ENCODE measurements at places on chromosomes 4 and X.

GRCh38 chrX:17769701-17770269 lies 32.5 kb downstream of the SCML1 start:
- no peak for DNase-seq

DNA sequence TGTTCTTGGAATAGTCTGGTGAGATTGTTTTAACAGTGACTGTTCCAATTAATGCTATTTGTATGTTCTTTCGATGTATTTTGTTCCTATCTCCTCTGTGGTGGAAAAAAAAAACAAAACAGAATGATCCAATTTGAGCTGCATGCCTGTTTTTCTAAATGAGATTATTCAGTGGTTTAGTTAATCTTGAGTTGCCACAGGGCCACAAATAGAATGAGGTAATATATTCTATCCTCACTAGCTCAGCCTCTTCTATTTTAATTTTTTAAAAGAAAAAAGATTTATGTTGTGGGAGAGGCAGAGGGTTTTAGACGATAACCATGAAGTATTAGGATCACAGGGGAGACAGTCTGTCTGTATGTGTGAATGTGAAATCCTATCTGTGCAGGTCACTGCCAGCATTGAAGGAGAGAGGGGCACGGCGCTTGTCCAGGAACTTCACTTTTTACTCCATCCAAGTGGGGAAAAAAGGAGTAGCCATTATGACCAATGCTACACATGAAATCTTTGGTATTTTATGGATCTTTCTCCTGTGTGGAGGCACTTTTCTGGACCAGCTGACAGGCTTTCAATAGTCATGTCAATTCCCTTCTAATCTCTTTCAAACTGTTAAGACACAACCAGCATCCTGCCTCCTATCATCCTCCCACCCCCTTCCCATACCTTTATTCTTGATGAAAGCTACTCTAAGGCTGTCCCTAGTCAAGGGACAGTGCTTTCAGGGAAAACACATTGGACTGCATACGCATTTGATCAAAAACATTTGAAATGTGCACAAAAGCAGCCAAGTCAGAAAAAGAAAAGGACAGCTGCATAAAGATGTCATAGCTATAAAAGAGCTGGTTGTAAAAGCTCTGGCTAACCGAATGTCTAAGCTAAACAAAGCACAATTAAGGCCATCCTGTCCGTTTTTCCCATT lies 1063.8 kb upstream of the INTU start:
- no peak for DNase-seq

- DNase-seq = no peak
These were observed 19.9 kb downstream of the NAT8L start for GRCh38 chr4:2079006-2079405.

DNA sequence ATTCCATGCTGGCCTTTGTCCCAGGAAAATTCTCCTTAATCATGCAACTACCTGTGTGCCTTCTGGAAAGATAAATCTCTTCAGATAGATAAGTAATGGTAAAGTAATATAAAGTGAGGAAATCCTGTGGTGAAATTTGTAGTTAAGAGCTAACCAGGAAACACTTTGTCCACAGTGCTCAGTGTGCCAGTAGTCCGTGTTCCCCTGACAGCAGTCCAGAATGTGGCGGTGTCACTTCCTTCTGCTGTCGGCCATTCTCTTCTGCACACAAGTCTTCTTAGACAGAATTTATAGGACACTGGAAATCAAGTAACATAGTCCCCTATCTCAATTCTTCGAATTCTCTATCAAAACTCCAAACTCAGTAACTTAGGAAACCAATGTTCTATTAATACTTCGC lies 5.7 kb upstream of the CXXC4 start:
- no peak for DNase-seq

- no peak for DNase-seq
These were observed 263.7 kb upstream of the ARX start for GRCh38 chrX:25279510-25279909.

GRCh38 chr4:156827519-156827918 lies 144.1 kb downstream of the PDGFC start:
- DNase-seq = no peak

DNA sequence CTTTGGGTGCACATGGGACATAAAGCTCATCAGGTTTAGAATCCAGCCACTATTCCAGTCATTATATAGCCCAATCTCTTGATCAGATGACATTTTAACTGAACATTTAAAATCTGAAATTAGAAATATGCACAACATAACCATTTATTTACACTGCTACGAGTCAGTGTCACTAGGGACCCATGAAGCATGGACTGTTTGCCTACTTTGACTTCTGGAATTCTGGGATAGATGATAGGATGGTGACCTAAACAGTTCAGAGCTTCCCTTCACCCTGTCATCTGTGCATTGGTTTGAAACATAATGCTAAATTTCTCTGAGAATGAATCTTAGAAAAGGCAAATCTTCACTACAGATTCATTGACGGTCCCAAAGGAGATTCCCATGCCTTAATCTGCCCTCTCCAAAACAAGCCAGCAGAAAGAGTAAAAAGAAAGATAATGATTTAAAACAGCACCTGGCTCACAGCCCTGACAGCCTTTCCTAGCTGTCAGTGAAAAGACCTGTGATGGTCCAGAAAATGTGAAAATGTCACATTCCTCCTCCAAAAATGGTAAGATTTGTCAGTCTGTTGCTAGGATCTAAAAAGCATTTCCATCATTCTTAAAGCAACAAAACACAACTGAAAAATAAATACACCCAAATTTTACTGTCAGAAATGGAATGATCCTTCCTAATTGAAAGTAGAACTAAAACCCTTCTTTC lies 18.9 kb upstream of the HERC3 start:
- DNase-seq = no peak

DNA sequence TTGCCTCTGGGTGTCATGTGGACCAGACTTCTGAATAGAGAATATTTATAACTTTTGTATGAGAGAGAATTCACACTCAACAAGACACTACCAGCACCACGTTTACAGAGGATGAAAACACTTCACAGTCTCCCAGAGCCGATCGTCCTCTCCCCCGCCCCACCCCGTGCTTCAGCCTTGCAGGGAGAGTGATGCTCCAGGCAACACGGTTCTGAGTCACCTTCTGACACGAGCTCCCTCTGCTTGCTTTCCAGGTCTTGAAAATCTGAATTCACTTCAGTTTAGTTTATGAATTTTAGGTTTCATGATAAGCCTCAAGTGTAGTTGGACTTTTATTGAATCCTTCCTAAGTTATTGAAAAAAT lies 59.8 kb downstream of the CPLX1 start:
- no peak for DNase-seq

All from hepatic stellate cell (primary cell).